Fibroblast of skin of right biceps (primary cell): ENCODE measurements at places on chromosomes 6 and 20.

- peak; percentile 14 for DNase-seq
These were observed 30.9 kb downstream of the ANGPT4 start for GRCh38 chr20:884983-885952.

- no peak for DNase-seq
These were observed 41.5 kb downstream of the CTCFL start for GRCh38 chr20:57483287-57484050.

DNA sequence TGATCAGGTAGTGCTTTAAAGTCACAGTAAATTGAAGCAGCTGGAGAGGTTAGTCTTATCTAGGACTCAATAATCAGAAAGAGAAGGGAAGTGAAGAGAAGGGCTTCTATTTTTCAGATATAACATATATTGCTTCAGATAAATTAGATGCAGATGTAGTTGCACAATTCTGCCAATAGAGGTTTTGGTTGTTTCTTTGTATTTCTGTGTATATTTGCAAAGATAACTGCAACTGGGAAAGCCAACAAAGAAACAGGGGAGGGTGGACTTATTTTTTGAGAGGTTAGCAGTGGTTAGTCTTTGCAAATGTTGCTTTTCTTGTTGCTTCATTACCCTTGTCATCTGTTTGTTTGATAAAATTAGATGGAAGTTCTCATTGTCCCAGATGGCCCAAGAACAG, 106.6 kb downstream of the ADGRG6 start:
- no peak for DNase-seq

DNA sequence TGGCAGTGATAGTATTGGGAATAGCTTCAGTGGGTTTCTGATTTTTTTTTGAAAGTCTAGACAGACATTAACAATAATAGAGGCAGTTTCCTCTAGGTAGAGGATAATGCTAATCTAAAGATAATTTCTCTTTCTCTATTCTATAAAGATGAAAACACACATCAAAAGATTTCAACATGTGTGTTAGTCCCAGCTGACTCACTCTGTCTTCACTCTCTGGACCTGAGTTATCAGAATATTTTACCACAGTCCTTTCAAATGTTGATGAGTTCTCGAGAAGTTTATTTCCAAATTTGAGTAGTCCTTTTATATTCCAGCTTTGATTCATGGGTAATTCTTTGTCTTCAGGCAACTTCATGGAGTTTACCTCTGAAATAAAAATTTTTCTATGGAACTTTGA, 17.1 kb downstream of the RPRD1B start:
- DNase-seq = peak; percentile 31

DNA sequence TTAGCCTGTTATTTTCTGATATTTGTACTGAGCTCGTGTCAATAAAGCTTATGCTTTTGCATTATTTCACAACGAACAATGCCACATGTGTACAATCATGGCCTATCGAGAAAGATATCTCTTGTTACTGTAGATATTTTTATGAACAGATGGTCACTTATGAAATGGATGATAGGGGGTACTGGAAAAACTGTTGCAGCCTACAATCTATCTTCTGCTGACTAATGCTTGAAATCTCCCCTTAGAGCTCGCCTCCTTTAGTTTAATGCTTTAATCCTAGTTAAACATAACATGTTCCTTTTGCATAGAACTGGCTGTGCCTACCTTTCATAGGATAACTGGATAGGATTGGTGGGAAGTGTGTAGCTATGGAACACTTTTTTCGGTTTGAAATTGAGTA, 296.2 kb downstream of the FARS2 start:
- no peak for DNase-seq

DNA sequence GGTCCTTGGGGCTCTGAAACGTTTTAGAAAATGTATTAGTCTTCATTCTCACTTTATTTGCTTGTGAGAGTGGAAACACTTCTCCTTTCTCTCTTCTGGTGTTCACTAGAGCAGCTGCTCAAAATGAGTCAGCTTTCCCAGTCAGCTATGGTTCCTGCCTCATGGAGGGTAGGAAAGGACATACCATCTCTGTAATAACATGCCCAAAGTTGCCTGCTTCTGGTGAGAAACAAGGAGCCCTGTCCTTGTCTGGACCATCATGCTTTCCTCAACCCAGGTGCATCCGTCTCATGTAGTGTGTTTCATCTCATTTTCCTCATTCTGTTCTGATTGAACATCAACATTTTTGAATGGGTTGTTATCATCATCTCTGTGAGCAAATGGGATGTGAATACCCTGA, 17.1 kb upstream of the TINAG start:
- peak; percentile 81 for DNase-seq

GRCh38 chr20:50130995-50131394, 18.0 kb upstream of the UBE2V1 start:
- no peak for DNase-seq

- DNase-seq = no peak
These were observed 169.2 kb downstream of the SAMD5 start for GRCh38 chr6:147677647-147678046.

GRCh38 chr6:88376768-88377387, 210.7 kb upstream of the CNR1 start:
- DNase-seq = peak; percentile 75

GRCh38 chr6:166440106-166440505, 57.4 kb upstream of the MPC1 start:
- DNase-seq = no peak

DNA sequence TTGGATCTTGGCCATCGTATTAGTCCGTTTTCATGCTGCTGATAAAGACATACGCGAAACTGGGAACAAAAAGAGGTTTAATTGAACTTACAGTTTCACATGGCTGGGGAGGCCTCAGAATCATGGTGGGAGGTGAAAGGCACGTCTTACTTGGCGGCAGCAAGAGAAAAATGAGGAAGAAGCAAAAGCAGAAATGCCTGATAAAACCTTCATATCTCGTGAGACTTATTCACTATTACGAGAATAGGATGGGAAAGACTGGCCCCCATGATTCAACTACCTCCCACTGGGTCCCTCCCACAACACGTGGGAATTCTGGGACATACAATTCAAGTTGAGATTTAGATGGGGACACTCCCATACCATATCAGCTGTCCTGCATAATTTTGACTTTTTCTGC, 20.1 kb upstream of the REPS1 start:
- DNase-seq = no peak

DNA sequence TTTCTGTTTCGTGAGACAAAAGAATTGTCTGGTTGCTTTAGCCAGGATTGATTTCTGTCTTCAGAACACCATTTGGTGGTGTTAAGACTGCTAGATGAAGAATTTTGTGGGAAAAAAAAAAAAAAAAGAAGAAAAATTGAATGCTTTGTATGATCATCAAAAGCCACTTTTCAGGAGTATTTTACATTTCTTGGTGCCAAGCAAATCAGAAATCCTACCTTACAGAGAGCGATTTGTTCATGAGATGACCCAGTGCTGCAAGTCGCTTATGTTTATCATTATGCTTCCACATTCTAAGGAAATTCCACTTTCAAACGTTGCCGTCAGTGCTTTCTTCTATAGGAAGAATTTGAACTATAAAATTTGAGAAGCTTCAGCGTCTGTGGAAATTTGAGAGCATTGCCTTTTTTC, 228.7 kb downstream of the BCKDHB start:
- DNase-seq = no peak

DNA sequence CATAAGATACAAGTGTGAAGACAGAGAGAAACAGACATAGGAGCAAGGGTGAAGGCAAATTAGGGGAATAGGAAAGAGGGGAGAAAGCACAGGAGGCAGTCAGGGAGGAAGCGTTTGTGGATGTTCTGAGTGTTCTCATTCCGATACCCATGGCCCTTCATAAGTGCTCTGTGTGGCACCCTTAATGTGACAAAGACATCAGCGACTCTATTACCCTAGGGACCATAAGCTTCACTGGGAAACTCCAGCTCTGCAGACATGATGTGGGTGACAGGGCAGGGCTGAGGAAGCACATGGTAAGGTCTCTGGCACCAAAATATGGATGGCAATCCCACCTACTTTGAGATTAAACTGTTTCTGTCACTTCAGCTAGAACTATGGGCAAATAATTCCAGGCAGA, 33.0 kb downstream of the F13A1 start:
- DNase-seq = no peak

DNA sequence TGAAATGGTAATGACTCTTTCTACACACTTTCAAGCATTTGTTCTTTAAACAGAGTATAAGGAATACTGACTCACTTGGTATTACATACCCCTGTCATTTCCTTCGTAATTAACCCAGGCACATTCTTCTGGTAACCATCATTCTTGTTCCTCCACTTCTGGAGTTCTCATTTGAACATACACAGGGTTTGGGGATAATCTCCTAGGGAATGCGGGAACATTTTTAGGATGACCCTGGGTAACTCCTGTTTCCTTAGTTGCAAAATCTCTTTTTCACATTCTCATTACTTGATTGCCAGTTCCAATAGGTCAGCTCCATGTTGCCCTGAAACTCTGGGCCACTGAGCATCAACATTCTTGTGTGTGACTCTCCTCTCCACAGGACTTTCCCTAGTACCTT, 51.5 kb upstream of the E2F3 start:
- peak; percentile 53 for DNase-seq

DNA sequence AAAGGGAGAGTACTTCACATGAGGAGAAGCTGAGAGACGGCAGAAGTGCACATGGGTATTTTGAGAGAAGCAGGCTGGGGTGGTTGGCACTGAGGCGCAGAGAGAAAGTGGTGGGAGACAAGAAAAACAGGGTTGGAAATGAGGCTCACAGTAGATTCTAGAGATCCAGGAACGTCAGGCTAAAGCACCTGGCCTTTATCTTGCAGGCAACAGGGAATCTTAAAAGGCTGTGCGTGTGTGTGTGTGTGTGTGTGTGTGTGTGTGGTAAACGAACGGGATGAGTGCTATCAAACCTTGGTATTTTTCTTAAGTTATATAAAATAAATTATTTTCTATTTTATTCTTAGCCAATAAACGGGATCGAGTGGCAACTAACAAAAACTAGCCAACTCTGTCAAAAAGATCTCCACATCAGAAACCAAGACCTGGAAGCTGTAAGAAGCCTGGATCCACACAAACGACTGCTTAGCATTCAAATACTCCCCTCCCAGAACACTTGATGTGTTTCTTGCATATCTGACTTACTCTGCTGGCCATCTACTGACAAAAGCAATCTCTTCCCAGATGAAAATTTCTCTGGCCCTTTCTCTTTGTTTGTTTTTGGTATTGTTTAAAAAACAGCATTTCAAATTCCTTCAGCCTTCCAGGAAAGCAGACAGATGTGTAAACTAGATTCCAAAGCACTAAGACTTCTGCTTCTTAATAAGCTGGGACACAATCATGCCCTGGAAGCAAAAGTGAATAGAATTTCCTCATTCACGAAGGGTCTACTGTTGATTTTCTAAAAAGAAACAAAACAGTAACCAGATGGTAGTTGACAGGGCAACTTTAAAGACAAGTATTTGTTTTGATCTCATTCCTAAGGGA, 44.8 kb upstream of the FABP7 start:
- DNase-seq = no peak

- DNase-seq = no peak
These were observed 54.7 kb downstream of the GFOD1 start for GRCh38 chr6:13432526-13433184.

DNA sequence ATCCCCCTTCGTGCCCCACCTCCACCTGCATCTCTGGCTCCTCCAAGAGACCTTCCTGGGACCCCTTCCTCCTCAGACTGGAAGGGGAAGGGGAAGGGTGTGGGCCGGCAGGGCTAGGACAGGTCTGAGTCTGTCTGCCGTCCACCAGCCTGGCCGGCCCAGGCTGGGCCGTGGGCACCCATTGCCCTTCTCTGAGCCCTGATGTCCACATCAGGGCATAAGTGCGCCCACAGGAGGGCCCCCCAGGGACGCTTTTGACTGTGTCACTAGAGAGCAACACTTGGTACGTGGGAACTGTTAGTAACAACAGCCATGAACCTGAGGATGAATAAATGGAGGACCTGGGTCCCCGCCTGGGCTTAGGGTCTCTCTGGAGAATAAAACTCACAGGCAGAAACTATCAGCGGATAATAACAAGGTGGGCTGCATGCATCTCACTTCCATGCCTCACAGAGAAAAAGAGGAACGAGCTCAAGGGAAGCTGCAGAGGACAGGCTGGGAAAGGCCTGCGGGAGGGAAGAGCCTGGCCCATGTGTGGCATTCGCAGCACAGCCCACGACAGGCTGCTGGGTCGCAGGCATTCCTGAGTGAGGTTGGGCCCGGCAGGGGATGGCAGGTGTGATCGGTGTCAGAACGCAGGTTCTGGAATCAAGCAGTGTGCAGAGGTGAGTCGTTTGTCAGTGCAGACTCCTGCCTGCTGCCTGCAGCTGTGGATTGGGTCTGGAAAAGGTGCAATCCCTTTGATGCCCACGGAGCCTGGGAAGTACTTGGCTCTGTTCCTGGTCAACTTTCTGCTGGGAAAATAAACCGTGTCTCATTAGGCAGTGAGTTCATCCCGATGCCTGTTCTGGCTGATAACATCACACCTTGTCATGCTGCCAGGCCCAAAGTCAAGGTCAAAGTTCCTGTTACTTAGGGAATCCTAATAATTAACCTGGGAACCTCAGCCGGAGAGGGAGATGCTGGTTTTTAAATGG, 60.9 kb downstream of the BCAS4 start:
- no peak for DNase-seq

- no peak for DNase-seq
These were observed 744 bp downstream of the RIOK1 start for GRCh38 chr6:7390226-7390878.

DNA sequence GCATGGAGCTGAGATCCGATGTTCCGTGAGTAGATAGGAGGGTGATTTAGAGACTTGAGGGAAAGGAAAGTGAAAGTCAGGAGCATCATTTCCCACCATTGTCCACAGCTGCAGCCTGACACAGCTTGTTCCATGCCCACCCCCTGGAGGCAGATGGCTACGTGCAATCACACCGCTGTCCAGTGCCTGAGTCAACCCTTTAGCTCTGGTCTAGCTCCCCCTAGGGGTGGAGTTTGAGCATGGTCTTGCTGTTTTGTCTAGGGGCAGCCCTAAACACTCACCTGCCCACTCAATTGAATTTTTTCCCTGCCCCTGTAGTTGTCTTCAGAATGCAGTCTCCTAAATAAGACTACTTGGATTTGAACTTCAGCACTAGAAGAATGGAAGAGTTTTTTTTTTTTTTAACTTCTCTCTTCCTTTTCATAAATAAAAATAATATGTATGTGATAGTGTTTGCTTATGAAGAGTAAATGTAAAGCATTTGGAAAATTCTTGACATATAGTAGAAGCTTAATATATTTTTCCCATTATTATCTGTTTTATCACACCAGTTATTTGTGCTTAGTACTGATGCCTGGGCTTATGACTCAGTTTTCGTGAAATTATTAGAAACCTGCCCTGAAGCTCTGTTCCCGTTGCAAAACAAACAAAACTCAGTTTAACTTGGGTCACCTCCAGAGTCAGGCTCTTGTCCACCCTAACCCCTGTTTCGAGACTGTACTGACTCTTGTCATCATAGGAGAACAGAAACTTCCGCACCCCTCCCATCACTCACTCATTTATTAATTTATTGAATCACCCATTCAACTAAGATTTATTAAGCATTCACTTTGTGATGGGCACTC, 814.8 kb downstream of the MAFB start:
- DNase-seq = peak; percentile 81

- no peak for DNase-seq
These were observed 6.0 kb downstream of the SLC22A23 start for GRCh38 chr6:3450888-3451287.

- DNase-seq = peak; percentile 4
These were observed 711.1 kb downstream of the HDGFL1 start for GRCh38 chr6:23280437-23280836.

GRCh38 chr20:2114127-2114959, 12.7 kb downstream of the STK35 start:
- DNase-seq = no peak
